Liver (tissue), 10 donors: ENCODE measurements at places on chromosomes 16 and 17.

DNA sequence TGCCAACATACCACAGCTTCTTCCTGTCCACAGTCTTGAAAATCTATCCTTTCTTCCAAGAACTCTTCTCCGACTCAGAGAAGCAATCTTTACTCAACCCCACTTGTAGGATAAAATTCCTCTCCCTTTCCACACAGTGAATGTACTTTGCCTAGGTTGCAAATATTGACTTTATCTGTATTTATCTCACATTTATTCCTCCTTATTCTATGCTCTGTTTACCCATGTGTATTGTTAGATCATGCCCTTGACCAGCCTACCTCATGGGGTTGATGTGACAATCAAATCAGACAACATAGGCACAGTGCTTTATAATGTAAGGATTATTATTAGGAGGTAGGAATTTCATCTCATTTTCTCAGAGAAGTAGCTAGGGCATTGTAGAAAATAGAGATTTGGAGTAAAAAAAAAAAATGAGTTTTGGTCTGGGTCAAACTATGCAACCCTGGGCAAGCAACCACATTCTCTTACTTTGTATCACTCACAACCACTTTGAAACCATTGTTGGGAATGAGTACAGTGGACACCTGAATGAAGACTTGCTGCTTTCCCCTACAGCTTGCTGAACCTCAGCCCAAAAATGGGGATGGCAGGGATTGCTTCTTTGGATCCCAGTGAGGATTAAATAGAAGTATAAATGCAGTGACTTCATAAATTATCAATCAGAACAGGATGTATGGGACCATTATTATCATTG lies 9.1 kb upstream of the SLC35B1 start:
- DNase-seq, result no peak

GRCh38 chr17:31731118-31731517 lies 127.9 kb downstream of the COPRS start:
- no peak for DNase-seq

- peak; percentile 48 for DNase-seq
Observed at GRCh38 chr17:58317421-58318064, 11.1 kb downstream of the TSPOAP1 start.

DNA sequence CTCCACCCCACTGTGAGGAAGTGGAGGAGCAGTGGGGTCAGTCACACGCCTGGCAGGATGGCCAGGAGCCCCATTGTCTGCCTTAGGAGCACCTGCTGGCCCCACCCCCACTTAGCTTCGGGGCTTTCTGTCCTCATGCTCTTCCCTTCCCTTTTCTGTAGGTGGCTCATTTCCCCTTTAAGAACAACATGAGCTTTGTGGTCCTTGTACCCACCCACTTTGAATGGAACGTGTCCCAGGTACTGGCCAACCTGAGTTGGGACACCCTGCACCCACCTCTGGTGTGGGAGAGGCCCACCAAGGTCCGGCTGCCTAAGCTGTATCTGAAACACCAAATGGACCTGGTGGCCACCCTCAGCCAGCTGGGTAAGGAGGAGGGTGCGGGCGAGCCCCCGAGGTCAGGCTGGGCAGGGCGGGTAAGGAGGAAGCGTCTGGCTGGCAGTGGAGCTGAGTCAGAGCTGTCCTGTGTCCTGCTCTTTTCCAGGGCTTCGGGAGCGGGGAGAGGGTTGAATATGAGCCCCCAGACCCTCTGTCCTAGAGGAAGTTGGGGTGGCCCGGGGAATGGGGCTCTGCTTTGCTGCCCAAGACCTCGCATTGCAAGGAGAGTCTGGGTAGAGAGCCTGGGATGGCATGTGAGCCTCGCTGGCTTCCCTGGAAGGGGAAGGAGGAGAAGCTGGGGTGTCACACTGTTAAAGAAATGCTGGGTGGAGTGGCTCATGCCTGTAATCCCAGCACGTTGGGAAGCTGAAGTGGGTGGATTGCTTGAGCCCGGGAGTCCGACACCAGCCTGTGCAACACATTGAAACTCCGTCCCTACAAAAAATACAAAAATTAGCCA lies 9.2 kb upstream of the SERPINF1 start:
- no peak for DNase-seq

GRCh38 chr17:4389079-4389478 lies 22.6 kb upstream of the UBE2G1 start:
- no peak for DNase-seq

DNA sequence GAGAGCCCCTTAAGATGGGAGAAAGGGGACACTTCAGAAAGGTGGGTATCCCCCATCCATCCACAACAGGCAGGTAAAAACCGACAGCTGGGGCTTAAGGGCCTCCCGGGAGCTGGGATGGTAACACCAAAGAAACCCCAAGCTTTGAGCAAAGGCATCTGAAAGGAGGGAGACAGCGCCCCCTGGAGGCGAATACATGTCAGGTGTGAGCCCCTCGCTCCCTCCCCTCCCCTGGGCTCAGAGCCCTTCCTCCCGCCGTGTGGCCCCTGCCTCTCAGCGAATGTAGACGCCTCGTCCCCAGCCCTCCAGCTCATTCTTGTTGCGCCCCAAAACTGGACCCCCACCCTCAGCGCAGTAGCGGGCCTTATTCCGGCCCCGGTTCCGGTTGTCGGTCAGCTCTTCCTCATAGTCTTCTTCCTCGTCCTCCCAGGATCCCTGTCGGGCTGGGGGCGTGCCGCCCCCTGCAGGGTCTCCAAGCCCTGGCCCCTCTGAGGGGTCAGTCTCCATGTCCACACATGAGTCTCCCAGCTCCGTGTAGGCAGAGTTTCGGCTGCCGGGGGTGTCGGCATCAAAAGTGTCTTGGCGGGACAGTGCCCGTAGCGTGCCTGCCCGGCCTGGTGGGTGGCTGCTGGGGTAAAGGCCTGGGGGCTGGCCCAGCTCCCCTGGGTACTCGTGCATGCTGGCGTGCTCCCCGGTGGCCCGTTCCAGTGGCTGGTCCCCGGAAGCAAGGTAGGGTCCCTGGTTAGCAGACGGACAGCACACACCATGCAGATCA lies 9.1 kb upstream of the ARL5C start:
- DNase-seq, result peak; percentile 78
